ENCODE measurements at places on chromosomes 4 and X.

DNA sequence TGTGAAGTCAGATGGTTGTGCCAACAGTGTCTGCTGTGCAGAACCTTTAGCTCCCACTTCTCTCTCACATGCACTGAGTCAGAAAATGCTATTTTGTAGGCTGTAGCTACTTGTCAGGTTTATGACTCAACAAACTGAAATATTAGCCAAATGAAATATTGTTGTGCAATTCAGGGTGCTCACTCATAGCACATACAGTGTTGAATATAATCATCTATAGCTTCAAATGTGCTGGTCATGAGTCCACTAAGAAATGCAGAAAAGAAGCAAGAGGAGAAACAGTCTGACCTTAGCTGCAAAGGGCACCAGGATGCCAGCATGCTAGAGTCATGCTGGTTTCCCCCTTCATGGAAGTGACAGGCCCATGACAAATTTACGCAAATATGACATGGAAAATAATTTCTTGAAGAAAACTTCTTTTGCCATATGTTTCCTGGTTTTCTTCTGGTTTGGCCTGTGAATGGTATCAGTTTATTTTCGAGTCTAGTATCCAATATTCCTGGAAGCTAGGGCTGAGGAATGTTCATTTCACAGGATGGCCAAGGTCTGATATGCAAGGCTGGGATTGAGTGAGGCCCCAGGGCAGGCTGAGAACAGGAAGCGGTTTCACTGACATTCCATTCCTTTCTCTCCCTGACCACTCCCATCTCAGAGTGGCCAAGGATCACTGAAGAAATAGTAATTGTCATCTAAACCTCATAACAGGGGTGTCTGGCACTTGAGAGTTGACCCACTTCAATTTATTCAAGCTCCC, 10.3 kb upstream of the CXCL2 start:
- no peak for DNase-seq

- DNase-seq: no peak
These were observed 42.2 kb downstream of the CRLF2 start for GRCh38 chrX:1170243-1170642.

- DNase-seq: no peak
These were observed 70.8 kb upstream of the HHIP start for GRCh38 chr4:144575181-144575580.

DNA sequence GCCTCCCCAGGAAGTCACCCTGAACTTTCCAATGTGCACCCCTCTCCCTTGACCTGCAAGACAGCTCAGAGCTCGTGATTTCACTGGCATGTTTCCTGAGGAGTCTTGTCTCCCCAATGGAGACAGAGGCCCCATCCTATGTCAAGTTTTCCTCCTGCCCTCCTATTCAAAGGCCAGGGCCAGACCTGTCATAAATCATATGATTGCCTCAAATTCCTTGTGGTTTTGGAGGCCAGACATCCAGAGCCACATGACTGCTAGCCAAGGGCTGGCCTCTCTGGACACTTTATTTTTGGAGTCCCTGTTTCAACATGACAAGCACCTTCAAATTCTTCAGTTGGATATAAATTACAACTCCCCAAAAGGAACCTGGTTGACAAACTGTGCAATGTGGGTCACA, 76.0 kb upstream of the TFDP3 start:
- no peak for DNase-seq

GRCh38 chr4:113088050-113088449, 38.6 kb downstream of the ANK2 start:
- DNase-seq: no peak

DNA sequence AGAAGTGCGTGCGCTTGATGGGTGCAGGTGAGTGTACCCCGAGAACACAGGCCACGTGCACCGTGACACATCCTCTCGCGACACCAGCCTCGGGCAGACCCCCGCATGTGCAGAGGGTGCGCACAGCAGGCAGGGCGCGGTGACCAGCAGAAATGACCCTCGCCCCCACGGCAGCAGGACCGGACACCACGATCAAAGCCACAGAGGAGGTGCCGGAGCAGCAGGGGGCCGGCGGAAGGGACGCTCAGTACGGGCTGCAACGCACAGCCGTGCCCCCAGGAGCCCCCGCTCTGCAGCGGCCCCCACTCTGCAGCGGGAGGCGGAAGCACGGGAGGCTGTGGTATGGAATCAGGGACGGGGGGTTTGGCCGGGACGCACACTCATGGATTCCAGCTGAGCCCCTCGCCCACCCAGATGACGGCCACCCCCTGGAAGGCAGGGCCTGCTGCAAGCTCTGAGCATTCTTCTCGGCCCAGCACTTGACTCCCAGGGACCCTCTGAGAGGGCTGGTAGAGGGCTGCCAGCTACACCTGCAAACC, 17.1 kb downstream of the PPP2R3B start:
- DNase-seq: no peak
